Fibroblast of skin of scalp (primary cell): ENCODE measurements at places on chromosomes 11 and 22.

GRCh38 chr11:11171854-11172253 lies 181.2 kb downstream of the CSNK2A3 start:
- peak; percentile 85 for DNase-seq

DNA sequence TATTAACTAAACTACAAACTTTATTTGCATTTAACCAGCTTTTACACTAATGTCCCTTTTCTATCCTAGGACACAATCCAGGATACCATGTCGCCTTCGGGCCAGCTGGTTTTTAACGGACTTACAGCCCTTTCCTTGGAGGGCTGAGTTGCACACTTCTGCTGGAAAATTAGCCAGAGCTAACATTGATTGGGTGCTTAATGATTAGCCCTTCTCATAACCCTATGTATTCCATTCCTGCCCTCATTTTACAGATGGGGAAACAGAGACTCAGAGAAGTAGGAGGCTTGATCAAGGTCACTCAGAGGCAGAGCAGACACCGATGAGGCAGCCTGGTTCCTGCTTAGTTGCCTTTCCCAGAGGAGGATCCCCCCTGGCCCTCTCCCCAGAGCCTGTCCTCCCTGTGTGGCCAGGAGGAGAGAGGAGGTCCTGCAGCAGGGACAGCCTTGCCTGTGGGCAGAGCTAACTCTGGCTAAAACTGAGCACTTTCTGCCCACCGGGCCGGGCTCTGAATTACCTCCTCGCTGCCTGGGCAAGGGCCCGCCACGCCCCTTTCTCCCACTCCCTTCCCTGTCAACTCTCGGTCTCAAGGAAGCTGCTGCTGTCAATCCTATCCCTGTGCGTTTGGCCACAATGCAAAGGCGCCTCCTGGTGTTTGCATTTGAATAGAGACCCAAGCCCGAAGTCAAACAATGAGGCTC lies 59.6 kb upstream of the PAX6 start:
- DNase-seq = peak; percentile 52

GRCh38 chr11:79447038-79447786 lies 6.4 kb upstream of the TENM4 start:
- DNase-seq = no peak

GRCh38 chr11:7787239-7787638 lies 9.5 kb downstream of the OR5P2 start:
- DNase-seq = no peak

DNA sequence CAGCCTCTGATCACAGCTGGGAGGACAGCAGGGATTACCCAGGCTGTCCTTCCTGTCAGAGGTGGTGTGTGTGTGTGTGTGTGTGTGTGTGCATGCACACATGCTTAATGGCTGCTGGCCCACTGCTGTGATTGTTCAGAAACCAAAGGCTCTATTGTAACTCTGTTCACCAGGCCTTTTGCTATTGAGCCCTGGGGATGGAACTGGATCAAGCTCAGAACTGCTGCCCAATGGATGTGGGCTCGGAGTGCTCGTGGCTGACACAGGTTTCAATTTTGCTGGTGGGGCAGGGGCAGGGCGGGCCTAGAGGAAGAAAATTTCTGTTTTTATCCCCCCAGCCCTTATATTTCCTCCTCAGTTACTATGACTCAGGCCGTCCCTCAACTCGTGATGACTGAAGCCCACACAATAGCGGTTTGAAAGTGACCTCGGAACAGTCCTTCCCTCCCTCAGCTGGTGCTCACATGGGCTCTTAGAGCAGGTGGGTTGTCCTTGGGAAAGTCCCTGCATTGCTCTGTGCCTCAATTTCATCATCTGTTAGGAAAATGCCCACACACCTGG lies 359.3 kb downstream of the TENM4 start:
- DNase-seq = peak; percentile 58
